Astrocyte (in vitro differentiated cells and primary cell): ENCODE measurements at places on chromosomes 4 and X. TPM values are rescaled to one million over a fixed set of nuclear protein-coding genes. Genes with fewer than 3 reads are reported as not detected.
A peak's percentile ranks its signal among the peaks of the same experiment; 100 is the strongest.

DNA sequence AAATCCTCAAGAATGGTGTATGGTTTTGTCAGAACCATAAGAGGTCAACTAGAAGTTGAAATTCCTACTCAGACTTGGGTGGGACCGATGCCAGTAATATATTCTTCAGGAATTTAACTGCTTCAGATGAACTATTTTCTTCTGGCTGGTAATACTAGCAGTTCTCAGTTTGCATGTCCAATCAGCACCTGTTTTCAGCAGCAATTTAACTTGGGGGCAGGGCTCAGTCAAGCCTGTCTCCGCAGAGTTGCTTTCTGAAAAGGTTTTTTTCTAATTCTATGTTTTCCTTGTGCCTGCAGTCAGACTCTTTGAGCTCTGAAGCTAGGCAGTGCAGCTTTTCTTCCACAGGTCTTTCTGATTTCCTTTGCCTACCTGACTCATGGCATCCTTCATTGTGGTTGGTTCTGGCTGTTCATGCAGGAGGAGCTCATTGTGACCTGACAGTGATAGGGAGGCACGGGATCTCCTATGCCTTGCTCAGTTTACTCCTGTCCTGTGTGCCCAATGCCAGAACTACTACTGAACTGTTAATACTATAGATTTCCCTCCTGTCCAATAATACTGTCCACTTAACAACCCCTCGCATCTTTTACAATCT is 17.3 kb upstream of the FMR1 start:
- no peak overlapping the region for H3K4me3 ChIP-seq
- no peaks in the 10 kb centered on the region for H3K36me3 ChIP-seq
- H3K27ac ChIP-seq = no peak overlapping the region
- no peaks in the 10 kb centered on the region for H3K4me1 ChIP-seq

- H3K4me3 ChIP-seq = no peak overlapping the region
- no peaks in the 10 kb centered on the region for H3K36me3 ChIP-seq
- H3K4me1 ChIP-seq = no peaks in the 10 kb centered on the region
- no peaks in the 10 kb centered on the region for H3K27me3 ChIP-seq
- DNase-seq = no peak
- H3K27ac ChIP-seq = no peak overlapping the region
Observed at GRCh38 chr4:168164045-168164444, 71.7 kb downstream of the ANXA10 start.

DNA sequence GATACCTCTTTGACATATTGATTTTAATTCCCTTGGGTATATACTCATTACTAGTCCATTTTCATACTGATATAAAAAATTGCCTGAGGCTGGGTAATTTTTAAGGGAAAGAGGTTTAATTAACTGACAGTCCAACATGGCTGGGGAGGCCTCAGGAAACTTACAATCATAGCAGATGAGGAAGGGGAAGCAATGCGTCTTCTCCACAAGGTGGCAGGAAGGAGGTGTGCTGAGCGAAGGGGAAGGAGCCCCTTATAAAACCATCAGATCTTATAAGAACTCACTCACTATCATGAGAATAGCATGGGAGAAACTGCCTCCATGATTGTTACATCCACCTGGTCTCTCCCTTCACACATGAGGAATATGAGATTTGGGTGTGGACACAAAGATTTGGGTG is 42.4 kb downstream of the MSX1 start:
- peaks cover 15% of the 10 kb centered on the region for H3K27me3 ChIP-seq
- DNase-seq = no peak
- H3K27ac ChIP-seq = no peak overlapping the region
- no peak overlapping the region for H3K4me3 ChIP-seq
- H3K4me1 ChIP-seq = no peaks in the 10 kb centered on the region

- H3K36me3 ChIP-seq = peaks cover 4% of the 10 kb centered on the region
- no peak for DNase-seq
- peak overlapping the region; percentile 17 for H3K4me3 ChIP-seq
- peak overlapping the region; percentile 63 for H3K27ac ChIP-seq
- H3K27me3 ChIP-seq = no peaks in the 10 kb centered on the region
Observed at GRCh38 chrX:154436374-154436982, 476 bp upstream of the GDI1 start.

DNA sequence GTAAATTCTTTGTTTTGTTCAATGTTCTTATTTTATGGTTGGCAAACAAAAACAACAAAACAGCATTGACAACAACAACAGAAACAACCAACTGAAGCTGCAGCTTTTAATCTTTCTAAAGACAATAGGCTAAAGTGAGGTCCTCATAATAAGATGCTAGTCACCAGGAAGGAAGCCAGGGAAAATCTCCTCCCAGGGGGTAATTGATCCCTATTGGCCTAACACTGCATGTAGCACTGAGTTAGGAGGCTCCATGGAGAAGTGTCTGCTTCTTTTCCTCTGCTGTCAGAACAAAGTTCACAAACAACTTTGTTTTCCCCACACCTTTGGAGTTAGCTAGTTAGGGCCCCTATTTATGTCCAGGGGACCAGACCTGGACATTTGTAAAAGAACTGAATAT is 4.7 kb upstream of the LRAT start:
- H3K27me3 ChIP-seq = peaks cover 25% of the 10 kb centered on the region
- H3K27ac ChIP-seq = no peak overlapping the region
- peaks cover 18% of the 10 kb centered on the region for H3K4me1 ChIP-seq
- no peaks in the 10 kb centered on the region for H3K36me3 ChIP-seq
- DNase-seq = no peak

DNA sequence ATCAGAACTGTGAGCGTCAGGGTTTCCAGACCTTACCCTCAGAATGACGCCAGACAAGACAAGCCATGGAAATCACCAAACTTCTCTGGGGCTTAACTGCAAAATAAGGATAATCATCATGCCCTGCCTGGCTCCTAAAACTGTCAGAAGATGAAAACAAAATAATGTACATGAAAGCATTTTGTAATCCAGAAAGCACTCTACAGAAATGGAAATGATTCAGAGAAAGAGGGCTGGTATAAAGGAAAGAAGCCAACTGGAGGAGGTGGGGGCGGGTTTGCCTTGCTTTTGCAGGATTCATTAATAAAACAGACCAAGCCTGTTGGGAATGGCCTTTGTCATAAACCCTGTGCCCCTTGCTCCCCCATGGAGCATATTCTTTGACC is 47.3 kb downstream of the SEPSECS start:
- H3K27me3 ChIP-seq = no peaks in the 10 kb centered on the region
- DNase-seq = no peak
- H3K4me1 ChIP-seq = no peaks in the 10 kb centered on the region
- H3K27ac ChIP-seq = no peak overlapping the region
- no peaks in the 10 kb centered on the region for H3K36me3 ChIP-seq
- H3K4me3 ChIP-seq = no peak overlapping the region

CFAP47 gene
- not detected in 2 replicates for total RNA-seq

UBQLN2 gene
- total RNA-seq = 36.5 and 38.9 TPM in 2 replicates

TMEM150C gene
- total RNA-seq = 0.50 and 0.95 TPM in 2 replicates
